ENCODE measurements at places on chromosomes 1 and 21. TPM values are rescaled to one million over a fixed set of nuclear protein-coding genes. Genes with fewer than 3 reads are reported as not detected.

DNA sequence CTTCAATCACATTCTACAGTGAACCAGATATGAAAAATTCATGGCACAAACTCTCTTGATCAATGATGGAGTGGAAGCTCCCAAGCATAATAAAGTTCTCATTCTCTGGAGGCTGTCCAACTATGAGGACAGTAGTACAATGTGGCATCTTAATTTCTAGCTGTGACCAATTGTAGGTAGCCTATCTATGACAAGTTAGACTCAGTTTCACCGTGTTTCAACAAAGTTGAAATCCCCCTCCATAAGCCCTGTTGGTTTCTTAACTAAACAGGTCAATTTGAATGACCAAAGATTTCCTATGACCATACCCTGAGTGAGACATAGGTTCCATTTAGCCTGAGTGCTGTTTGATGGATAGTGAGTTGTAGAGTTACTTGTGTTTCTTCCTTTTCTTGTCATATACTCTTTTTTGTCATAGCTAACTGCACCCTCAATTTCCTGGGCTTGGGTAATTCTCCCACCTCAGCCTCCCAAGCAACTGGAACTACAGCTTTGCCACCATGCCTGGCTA is 11.8 kb downstream of the PATJ start:
- no peak for DNase-seq

- DNase-seq: no peak
Measured at GRCh38 chr1:181712711-181713110, 229.4 kb downstream of the CACNA1E start.

GRCh38 chr1:67552336-67552759 is 122.1 kb upstream of the SERBP1 start:
- DNase-seq: no peak

DNA sequence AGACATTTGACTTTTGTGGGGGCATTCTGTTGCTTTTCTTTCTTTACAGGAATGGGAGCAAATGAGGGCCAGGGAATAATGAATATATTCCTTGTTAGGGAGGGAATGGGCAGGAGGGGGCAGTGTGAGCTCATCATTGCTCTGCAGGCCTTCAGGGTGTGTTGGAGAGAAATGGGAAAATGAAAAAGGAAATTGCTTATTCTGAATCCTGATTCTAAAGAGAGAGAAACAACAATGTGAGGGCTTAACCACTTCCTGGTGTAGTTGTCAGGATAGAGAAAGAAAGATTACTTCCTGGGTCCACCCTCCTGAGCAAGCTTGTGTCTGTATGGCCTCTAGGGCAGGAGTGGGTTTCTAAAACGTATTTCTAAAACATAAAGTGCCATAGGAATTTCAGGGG is 28.3 kb downstream of the VANGL2 start:
- peak; percentile 63 for DNase-seq

- no peak for DNase-seq
Measured at GRCh38 chr1:65963156-65963888, 170.6 kb downstream of the PDE4B start.

Gene LHX8
- not detected for total RNA-seq

Gene RHCE
- total RNA-seq: 0.89 TPM
